ENCODE measurements at places on chromosomes 4 and X.

DNA sequence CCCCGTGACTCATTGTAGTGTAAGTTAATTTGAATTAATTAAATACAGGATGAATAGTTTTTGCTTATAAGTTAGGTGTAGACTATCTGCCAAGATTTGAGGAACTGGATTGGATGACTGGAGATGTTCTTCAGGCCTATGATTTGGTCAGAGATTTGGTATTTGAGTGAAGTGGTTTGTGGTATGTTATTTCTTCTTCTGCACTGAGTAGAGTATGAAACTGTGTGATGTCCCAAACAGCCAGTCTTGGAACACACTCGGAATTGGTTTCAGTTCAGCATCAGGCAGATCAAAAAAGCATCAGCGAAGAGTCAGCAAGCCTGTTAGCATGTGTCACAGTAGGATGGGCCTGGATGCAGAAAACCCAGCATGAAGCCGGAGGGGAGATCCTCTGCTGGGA, 294.1 kb downstream of the ARHGAP10 start:
- DNase-seq: no peak

GRCh38 chr4:165783626-165784025, 89.4 kb upstream of the TLL1 start:
- DNase-seq: no peak

DNA sequence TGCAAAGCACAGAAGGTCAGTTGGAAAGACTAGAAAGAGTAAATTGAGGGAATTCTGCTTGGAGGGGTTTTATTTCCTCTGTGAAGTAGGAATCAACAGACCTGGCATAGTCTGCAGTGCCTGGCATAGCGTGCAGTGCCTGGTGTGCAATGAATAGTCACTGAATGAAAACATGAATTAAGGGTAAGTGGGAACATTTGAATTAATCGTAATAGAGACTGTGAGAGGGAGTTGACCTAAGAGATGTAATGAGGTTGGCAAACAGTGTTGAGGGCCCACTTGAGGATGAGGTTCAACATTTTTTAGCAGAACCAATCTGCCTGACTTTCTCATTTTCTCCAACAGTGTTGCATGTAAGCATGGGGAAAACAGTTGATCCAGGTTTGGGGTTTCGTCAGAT, 377.2 kb upstream of the FTHL17 start:
- no peak for DNase-seq

- no peak for DNase-seq
Observed at GRCh38 chrX:74242050-74242449, 61.9 kb upstream of the ZCCHC13 start.

- DNase-seq: no peak
Observed at GRCh38 chr4:129515356-129515755, 419.4 kb downstream of the C4orf33 start.

GRCh38 chr4:183987987-183988392, 82.9 kb downstream of the STOX2 start:
- peak; percentile 52 for DNase-seq

DNA sequence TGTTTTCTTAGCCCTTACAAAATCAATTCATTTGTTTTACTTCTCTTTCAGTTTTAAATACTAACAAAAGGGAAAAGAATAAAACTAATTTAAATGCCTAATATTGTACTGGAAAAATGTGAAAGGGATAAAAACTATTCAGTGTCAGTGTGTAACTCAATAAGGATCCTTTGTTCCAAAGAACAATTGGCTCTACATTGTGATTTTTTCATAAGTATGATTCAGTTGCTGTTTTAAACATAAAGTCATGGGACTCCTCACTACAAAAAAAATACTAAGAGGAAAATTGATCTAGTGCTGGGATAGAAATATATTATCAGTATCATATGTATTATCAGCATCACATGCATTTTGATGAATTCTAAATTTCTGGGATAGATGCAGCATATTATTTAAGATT, 199.4 kb upstream of the TRAM1L1 start:
- no peak for DNase-seq

DNA sequence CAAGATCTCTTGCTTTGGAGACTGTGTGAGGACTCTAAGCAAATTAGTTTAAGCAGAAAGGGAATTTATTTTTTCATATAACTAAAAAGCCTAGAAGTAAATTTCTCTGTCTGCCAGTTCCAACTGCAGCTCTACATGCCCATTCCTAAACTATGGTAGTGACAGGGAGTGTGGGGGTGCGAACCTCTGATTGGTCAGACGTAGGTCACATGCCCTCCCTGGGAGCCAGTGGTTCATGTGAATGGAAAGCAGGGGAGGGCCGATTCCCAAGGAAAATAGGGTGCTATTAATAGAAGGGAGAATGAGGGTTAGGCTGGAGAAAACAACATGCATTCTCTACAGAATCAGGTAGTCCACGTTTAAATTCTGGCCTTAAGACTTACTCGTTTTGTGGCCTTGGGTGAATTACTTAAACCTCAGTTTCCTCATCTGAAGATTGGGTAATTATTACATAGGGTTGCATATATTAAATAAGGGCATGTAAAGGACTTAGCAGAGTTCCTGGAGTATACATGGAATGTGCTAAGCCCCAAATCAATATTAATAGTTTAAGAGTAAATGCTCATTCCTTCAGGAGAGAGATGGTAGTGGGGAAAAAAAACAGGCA, 7.2 kb downstream of the RAB33B start:
- no peak for DNase-seq

DNA sequence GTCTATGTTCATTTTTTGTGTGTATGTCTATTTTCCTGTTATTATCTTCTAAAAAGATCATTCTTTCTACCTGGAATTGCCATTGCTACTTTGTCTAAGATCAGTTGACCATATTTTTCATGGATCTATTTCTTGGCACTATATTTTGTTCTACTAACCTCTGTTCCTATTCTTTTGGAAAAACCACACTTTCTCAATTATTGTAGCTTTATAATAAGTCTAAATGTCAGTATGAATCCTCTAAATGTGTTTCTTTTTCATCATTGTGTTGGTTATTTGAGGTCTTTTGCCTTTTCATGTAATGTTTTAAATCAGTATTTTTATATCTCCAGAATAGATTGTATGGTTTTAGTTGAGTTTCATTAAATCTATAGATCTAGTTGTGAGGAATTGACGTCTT, 798.3 kb downstream of the FAT4 start:
- no peak for DNase-seq

DNA sequence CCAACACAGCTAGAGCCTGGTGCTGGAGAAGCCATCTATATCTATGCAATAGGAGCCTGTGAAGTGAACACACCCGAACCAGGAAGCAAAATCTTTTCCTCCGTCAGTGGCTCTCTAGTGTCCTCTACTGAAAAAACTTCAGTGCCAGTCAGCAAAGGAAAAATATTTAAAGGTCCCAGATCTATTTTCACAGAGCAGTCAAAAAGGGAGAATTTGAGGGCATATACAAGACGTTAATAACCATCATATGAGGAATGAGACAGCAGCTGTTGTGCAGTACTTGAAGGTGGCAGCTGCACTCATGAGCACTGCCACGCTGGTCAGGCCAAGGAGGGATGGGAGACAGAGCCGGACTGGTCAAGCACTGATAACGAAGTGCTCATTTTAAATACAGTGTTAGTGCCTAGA, 14.4 kb downstream of the MCUB start:
- DNase-seq: no peak

Measured in H54 (cell line).